ENCODE measurements at places on chromosomes 13 and 19. TPM values are rescaled to one million over a fixed set of nuclear protein-coding genes. Genes with fewer than 3 reads are reported as not detected.

Gene ZIK1
- 3.2 TPM for total RNA-seq

Gene CCDC9
- 12.8 TPM for total RNA-seq

Gene DNAJC15
- total RNA-seq: 25.2 TPM

Gene CEACAM5
- total RNA-seq: not detected

Gene ZNF793
- total RNA-seq: 0.73 TPM

Gene FUT6
- total RNA-seq: not detected

Gene METTL21C
- total RNA-seq: not detected

Gene RGL3
- 0.94 TPM for total RNA-seq

Gene ETV2
- total RNA-seq: 0.30 TPM

Gene CELF5
- total RNA-seq: not detected

Gene ALKBH7
- total RNA-seq: 23.7 TPM

Gene CTXN1
- 4.1 TPM for total RNA-seq

Gene NLRP13
- total RNA-seq: not detected

Gene RGS9BP
- total RNA-seq: 0.20 TPM

Gene PGLYRP1
- not detected for total RNA-seq

Gene KLK4
- not detected for total RNA-seq

Gene LYPD5
- 3.9 TPM for total RNA-seq

Gene CLDND2
- total RNA-seq: not detected

Gene MEIOSIN
- not detected for total RNA-seq

Gene TMEM190
- total RNA-seq: not detected

Gene MBD3L3
- not detected for total RNA-seq

Gene OVOL3
- not detected for total RNA-seq

Gene NAXD
- total RNA-seq: 13.6 TPM

Gene SIGLEC12
- total RNA-seq: not detected

Gene ZNF729
- total RNA-seq: not detected

Gene ZNF418
- 0.40 TPM for total RNA-seq

Gene OR7C1
- not detected for total RNA-seq

Gene SMIM24
- not detected for total RNA-seq

Gene MYH14
- total RNA-seq: 0.27 TPM

Gene IRGC
- total RNA-seq: not detected

Gene NLRP11
- total RNA-seq: not detected

Gene ADAT3
- total RNA-seq: 12.1 TPM

Gene ZNF154
- 0.34 TPM for total RNA-seq

Gene DCT
- not detected for total RNA-seq

Gene ATP4A
- total RNA-seq: not detected

Gene FGF14
- 0.13 TPM for total RNA-seq

Gene UBE2S
- 158 TPM for total RNA-seq

Gene RASGRP4
- total RNA-seq: not detected

Gene ADM5
- 0.33 TPM for total RNA-seq

Gene CEACAM4
- not detected for total RNA-seq

Gene PIP5K1C
- total RNA-seq: 33.5 TPM

Gene MTUS2
- not detected for total RNA-seq

Gene LILRB4
- not detected for total RNA-seq

Gene SEMA6B
- 187 TPM for total RNA-seq

Gene LHB
- not detected for total RNA-seq

Gene KIR2DL1
- total RNA-seq: not detected
